ENCODE measurements at places on chromosomes 12 and 14. TPM values are rescaled to one million over a fixed set of nuclear protein-coding genes. Genes with fewer than 3 reads are reported as not detected.

PLA2G1B gene
- not detected for total RNA-seq

CPM gene
- 1.6 TPM for total RNA-seq

SLC6A15 gene
- not detected for total RNA-seq

SLC25A47 gene
- total RNA-seq: not detected

FBXO33 gene
- total RNA-seq: 19.4 TPM

SLCO1B3 gene
- total RNA-seq: not detected

DNA sequence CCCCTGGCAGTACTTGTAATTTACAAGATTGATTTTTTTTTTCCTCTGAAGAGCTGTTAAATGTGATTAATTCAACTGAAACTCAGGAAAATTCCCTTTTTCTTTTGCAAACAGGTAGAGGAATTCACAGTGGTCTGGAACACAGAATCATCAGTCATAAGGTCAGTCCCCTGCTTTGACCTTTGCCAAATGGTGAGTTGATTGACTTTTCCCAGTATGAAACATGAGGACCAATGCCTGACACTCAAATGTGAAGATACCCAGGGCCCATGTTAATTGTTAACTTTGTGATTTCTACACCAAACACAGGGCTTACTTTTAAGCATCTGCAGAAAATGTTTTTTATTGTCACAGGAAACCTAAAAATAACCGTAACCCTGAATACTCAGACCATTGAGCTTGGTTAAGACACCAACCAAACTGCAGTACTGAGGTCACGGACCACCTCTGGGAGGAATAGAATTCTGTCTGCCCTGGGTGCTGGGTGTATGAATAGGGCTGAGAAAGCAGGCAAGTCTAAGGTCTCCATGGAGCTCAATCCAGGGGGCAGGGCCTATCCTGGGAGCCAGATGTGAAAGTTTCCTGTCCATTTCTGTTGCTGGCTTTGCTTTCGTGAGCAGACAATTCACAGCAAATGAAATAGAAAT is 192.4 kb downstream of the TMX1 start:
- DNase-seq: no peak

GRCh38 chr14:64400829-64401459 is 12.8 kb downstream of the MTHFD1 start:
- no peak for DNase-seq

GRCh38 chr12:108302016-108302402 is 37.1 kb downstream of the CMKLR1 start:
- peak; percentile 24 for DNase-seq

GRCh38 chr12:11143352-11143751 is 8.9 kb upstream of the TAS2R30 start:
- no peak for DNase-seq

DNA sequence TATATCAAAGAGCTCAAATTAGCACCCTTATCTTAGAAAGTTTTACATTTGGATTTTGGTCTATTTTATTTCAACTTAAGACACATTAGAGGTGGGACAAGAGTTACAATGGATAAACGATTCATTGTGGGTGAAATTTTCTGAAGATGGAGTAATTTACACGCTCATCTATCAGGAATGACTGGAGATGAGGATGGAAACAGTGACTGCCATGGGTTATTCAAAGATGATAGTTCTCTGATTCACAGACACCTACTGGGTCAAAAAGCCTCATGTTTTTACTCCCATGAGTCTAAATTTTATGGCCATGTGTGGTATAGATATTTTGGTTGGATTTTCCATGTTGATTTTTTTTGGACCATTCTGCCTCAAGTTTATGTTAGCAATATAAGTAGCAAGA is 22.1 kb downstream of the SAMD4A start:
- DNase-seq: no peak

GRCh38 chr12:30448038-30448437 is 247.6 kb downstream of the IPO8 start:
- DNase-seq: no peak

DNA sequence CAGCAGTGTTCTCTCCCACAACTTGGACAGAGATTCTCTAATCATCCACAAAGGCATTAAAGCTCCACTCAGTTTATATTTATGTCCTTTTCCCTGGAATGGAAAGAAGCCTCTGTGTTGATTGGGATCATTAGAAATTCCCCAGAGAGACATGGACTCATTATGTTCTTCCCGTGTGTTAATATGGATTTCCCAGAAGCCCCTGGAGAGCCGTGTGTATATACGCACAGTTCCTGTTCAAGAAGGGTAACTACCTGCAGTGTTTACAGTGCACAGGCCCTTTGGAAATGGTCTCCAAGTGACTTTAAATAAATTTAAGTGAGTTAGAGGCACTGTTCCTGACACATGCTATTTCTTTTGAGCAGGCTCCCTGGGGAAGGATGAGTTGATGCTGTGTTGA is 428.0 kb upstream of the TMTC1 start:
- DNase-seq: no peak
